ENCODE measurements at places on chromosomes 1 and 21.

- DNase-seq: no peak
Observed at GRCh38 chr1:53163291-53163768, 20.9 kb upstream of the SLC1A7 start.

GRCh38 chr1:195768936-195769335 is 839.3 kb downstream of the KCNT2 start:
- no peak for DNase-seq

GRCh38 chr1:44154049-44154448 is 12.6 kb upstream of the KLF18 start:
- no peak for DNase-seq

- no peak for DNase-seq
Observed at GRCh38 chr1:29341936-29342335, 105.6 kb downstream of the PTPRU start.

GRCh38 chr1:91553177-91553591 is 52.5 kb downstream of the CDC7 start:
- no peak for DNase-seq

DNA sequence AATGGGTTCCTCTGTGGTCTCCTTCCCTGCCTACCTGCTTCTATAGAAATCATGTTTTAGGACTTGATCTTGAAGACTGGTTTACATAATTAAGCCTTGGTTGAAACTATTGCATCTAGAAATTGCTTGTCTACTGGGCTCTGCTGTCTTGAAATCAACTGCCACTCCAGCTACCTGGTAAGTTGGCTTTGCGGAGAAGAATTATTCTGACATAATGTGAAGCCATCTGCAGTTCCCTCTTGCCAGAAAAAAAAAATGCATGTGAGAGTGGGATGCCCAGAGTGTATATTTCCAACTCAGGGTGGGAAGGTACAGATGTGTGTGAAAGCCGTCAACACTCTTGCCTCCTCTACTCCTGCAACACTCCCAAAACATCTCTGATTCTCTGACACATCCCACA is 27.2 kb downstream of the C8B start:
- no peak for DNase-seq

GRCh38 chr1:197859024-197859423 is 43.4 kb upstream of the C1orf53 start:
- no peak for DNase-seq

DNA sequence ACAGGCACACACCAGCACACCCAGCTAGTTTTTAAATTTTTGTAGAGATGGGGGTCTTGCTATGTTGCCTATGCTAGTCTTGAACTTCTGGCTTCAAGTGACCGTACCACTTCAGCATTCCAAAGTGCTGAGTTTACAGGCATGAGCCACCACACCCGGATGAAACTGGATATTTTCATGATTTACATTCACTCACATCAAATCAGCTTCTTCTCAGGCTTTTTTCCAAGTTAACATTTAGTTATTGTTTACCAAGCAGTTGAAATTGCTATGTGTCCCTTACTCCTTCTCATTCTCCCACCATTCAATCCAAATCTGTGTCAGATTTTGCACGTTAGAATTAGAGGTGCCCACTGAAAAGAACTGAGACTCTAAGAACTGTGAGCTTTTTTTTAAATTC is 18.4 kb downstream of the RIT1 start:
- DNase-seq: no peak

GRCh38 chr1:8822373-8823294 is 5.2 kb upstream of the RERE start:
- no peak for DNase-seq

DNA sequence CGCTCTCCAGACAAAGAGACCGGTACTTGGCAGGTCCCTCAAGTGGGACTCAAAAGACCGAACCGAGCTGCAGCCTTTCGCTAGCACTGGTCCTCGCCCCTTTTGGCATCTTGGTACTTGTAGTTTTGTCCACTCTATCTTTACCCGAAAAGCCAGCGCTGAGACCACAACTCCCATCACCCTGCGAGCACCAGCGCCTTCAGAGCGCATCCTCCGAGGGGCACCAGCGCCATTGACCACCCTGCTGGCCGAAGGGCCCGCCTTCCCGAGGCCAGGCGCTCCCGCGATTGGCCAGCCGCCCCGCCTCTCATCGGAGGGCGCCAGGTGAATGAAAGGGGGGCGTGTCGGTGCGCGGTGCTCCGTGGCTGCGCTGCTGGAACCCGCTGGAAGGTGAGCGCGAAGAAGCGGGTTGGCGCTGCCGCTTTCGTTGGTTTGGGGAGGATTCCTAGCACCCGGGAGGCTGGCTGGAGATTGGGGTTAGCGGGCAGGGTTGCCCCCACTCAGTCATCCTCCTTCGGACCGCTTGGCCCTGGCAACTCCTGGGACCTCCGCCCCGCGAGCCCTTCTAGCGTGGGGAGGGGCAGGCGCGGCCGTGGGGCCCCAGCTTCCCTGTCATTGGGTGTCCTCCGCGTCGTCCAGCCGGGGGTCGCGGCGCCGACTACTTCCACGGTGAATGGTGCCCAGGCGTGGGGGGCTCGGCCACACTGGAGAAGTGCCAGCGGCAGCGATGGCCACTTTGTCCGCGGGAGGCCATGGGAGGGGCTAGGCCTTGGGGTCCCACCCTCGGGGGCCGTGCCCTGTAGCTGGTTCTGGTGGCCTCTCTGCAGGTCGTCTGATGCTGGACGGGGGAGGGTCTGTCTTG is at the start of gene ZBTB8B:
ZBTB8B (plus strand) TSS at position 357 of the 862 bp plus-strand sequence. CDS start 5,553 bp downstream, outside the sequence.
- DNase-seq: peak; percentile 12

- DNase-seq: no peak
Observed at GRCh38 chr1:159880430-159880829, 18.0 kb upstream of the VSIG8 start.

GRCh38 chr1:234963180-234963903 is 165.3 kb downstream of the TOMM20 start:
- DNase-seq: peak; percentile 84

DNA sequence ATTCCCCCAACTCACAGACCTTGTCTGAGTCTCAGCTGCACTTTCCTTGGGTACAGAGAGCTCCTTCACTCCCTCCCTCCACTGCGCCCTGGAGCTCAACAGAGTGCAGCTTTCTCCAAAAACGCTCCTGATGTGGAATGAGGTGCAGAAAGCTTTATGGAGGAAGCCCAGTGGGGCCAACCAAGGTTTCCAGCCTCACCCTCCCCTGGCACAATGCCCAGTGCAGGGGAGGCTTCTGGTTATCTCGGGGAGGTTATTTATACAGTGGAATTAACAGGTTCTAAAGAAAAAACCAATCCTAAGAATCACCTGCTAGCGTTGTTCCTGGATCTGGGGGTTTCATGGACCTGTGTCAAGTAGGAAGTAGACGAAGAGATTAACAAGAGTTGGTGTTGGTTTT is at the start of gene ITLN1:
ITLN1 (minus strand) TSS at position 139 of the 400 bp plus-strand sequence. CDS start 303 bp downstream, outside the sequence.
- no peak for DNase-seq

DNA sequence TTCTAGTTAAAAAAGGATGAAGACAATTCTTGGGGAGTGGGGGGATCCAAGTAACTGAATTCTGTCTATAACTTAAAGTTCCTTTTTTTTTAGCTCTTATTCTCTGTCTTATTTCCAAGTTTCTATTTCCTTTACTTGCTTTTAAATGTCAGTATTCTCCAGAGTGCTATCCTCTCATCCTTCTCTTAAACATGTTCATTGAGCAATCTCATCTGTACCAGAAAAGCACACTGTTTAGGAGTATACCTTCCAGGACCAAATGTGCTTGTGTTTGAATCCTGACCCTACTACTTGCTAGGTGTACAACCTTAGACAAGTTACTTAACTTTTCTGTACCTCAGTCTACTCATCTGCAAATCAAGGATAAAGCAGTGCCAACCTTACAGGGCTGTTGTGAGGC is 50.1 kb downstream of the AKT3 start:
- DNase-seq: no peak

GRCh38 chr1:224466154-224466553 is 31.6 kb upstream of the WDR26 start:
- DNase-seq: no peak

GRCh38 chr1:80447526-80447925 is 1353.2 kb upstream of the ADGRL2 start:
- no peak for DNase-seq

DNA sequence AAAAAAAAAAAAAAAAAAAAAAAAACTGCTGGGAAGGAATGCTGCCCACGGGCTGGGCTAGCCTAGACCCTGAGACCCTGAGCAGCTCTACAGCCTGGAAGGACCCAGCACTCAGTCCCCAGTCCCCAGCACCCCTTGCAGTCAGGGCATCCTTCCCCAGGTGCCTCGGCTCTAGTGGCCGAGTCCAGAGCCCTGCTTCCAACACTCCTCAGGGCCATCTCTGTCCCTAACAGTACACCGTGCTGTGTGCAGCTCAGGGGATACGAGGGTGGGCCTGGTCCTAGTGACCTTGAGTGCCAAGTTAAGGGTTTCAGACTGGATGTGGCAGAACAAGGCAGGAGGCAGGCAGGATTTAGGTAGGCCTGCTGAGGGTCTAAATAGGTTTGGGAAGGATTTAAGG is 50.2 kb upstream of the LRP8 start:
- no peak for DNase-seq

- DNase-seq: no peak
Observed at GRCh38 chr1:108961198-108961597, 2.1 kb downstream of the CLCC1 start.

DNA sequence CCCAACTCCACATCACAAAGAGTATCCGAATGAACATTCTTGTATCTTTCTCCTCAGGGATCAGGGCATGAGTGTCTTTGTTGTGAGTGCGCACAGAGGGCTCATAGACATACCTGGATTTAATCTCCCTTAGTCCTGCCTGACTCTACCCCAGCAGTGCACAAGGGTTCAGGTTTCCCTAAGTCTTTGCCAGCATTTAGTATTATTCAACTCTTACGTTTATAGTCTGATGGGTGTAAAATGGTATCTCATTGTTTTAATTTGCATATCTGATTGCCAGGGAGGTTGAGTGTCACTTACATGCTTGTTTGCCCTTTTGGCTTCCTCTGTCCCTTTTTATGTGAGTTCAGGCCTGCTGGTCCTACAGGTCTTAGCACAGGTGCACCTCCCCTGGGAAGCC is 49.5 kb downstream of the FOXD2 start:
- DNase-seq: no peak

GRCh38 chr1:7489586-7489985 is 281.5 kb upstream of the VAMP3 start:
- DNase-seq: no peak

DNA sequence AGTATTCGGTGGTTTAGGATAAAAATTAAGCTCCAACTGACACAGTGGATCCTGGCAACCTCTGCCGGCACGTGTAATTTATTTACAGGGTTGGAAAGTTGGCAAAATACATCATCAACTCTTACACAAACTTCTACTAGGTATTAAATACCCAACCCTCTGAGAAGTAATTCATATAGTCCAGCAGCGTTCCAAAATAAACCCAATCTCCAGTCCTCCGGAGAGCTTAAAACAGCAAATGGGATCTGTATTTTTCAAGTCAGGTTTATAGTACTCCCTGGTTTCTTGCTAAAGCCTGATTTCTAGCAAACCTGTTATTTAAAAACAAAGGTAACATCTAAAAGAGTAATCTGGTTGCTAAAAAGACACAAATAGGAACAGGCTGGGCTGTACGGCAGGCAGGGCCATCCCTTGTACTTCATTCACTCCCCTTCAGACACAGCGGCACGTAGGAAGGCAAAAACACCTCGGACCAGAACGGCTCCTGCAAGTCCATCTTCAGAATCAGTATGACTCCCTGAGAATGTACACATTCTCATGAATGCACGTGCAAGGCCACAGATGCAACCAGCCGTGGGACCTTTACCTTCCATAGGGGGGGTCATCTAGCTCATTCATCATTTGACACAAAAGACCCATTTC is 8.6 kb downstream of the GLIS1 start:
- DNase-seq: no peak

GRCh38 chr1:112862753-112863426 is 93.1 kb downstream of the SLC16A1 start:
- DNase-seq: no peak

DNA sequence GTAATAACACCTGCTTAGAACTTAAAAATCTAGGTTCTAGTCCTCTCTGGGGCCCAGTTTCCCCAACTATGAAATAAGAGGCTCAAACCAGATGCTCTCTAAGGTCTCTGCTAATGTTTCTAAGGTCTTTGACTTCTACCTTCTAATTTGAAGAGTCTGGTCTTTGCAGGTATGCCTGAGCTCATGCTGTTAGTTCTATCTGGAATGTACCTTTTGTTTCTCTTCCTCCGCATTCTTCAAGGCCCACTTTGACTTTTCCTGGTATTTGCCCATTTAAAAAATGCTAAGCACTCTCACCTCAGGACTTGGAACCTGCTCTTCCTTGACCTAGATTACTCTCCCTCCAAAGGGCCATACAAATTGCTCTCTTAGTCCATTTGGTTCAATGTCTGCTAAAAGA is 13.5 kb downstream of the SLC35D1 start:
- DNase-seq: no peak

GRCh38 chr1:155113450-155113980 is 14.2 kb upstream of the EFNA1 start:
- DNase-seq: no peak
